ENCODE measurements at places on chromosomes 16 and 17. TPM values are rescaled to one million over a fixed set of nuclear protein-coding genes. Genes with fewer than 3 reads are reported as not detected.

Gene NDEL1
- 50.5 TPM for polyA plus RNA-seq

Gene GRIN2A
- polyA plus RNA-seq: 7.5 TPM

DNA sequence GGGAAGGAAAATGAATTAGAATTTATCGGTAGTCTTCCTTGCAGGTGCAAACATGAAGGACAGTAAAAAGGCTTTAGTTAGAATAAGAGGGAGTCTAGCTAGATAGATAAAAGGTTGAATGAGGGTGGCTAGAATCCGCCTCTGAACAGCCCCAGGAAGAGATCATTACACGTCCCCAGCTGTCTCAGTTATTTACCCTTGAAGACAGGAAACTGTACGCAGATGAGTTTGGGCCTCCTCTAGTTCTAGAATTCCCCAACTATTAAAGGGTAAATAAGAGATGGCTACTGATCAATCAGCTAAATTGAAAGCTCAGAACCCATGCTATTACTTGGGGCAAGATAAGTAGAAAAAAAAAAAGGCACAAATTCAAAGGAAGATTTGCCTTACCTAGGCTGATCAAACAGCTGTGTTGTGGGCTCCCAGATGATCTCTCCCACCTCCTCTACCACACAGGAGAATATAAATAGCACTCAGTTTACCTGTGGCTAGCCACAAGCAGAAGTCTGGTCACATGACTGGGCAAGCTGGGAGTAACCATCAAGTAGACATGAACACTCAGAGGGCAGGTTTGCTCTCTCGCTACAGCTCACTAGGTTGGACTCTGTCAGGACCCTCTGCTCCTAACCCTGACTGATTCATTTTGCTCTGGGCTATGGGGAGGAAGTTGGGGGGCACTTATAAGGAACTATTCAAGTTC is 17.0 kb downstream of the FAM117A start:
- no peak for DNase-seq

Gene FAM20A
- 19.2 TPM for polyA plus RNA-seq

- no peak for DNase-seq
Measured at GRCh38 chr16:9797306-9797705, 384.9 kb downstream of the GRIN2A start.

Gene OTOA
- polyA plus RNA-seq: 0.09 TPM

Gene SKAP1
- 9.0 TPM for polyA plus RNA-seq

DNA sequence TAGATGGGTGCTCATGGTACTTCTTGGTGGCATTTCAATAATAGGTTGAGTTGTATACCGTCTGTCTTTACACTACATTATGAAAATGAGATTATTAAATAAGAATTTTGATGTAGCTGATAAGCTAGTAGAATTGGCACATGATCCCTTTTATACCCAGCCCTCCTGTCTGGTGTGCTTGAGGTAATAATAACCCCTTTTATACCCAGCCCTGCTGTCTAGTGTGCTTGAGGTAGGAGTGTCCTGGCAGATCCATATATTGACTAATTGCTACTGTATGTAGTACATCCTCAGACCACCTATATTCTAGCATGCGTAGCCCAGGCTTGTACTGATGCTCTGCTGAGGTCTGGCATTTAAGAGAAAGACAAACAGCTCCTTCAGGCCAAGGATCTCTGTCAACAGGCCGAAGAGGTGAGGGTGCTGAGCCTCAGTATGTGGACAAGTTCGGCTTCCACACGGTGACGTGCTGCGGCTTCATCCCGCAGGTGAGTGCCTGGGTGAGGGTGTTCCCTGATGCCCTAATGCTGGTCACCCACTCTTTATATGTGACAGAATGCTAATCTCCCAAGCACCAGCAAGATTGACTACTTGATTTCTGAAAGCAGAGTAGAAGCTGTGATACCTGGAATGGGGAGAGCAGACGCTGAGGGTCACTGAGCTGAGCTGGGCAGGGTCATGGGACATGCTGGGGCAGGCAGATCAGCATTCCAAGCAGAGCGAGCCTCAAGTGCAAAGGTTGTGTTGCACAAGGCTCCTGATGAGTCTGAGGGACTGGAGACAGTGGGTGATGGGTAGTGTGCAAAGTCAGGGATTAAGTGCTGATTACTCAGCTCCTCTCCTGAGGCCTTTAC is 5.7 kb downstream of the FN3K start:
- no peak for DNase-seq

Gene HCRT
- not detected for polyA plus RNA-seq

DNA sequence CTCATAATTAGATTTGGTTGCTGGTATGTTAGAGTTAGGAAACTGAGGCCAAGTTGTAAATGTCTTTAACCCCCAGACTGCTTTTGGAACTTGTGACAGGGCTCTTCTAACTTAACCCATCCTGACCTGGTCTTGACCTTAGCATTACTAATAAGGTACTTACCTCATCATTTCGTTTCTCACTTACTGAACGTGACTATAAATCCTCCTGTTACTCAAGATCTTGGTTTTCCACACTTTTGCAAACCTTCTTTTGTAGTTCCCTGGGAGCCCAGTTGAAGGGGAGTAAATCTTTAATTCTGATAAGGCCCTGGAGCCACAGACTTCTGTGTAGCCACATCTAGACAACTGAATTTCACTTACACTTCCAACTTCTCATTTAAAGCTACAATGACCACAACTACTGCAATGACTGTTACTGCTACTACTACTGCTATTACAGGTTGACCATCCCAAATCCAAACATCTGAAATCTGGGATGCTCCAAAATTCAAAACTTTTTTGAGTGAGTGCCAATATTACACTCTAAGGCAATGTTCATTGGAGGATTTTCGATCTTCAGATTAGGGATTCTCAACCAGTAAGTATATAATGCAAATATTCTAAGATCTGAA is 248.8 kb upstream of the TBX2 start:
- DNase-seq: no peak

Gene SLC5A10
- polyA plus RNA-seq: 0.43 TPM

Gene RBL2
- polyA plus RNA-seq: 112 TPM

- no peak for DNase-seq
Measured at GRCh38 chr17:43212641-43213490, 1.2 kb downstream of the TMEM106A start.

Gene KIF19
- polyA plus RNA-seq: 0.50 TPM

DNA sequence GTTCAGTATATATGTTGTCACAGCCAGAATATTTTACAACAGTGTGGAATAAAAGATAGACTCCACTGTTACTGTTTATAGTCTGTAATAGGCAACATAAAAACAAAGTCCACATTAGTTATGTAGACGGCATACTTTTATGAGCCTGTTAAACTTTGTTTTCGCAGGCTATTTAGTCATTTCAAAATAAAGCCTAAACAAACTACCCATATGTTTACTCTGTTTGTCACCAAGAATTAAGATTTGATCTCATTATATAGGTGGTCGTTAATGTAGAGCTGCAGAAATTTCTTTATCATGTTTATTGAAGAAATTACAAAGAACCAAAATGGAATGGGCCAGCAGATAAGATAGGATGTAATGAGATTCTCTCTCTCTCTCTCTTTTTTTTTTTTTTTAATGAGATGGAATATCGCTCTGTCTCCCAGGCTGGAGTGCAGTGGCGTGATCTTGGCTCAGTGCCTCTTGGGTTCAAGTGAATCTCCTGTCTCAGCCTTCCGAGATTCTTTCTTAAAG is 943.8 kb upstream of the SOX9 start:
- DNase-seq: no peak

Gene ITGAX
- polyA plus RNA-seq: 0.83 TPM

Gene SDR42E2
- 0.23 TPM for polyA plus RNA-seq

GRCh38 chr17:73359987-73360410 is 48.2 kb upstream of the CDC42EP4 start:
- no peak for DNase-seq

Gene CFAP20
- polyA plus RNA-seq: 69.1 TPM

GRCh38 chr16:57413733-57414132 is 9.2 kb downstream of the CCL17 start:
- no peak for DNase-seq

GRCh38 chr16:3508736-3509135 is 7.9 kb downstream of the CLUAP1 start:
- DNase-seq: no peak

Gene POLDIP2
- polyA plus RNA-seq: 102 TPM

DNA sequence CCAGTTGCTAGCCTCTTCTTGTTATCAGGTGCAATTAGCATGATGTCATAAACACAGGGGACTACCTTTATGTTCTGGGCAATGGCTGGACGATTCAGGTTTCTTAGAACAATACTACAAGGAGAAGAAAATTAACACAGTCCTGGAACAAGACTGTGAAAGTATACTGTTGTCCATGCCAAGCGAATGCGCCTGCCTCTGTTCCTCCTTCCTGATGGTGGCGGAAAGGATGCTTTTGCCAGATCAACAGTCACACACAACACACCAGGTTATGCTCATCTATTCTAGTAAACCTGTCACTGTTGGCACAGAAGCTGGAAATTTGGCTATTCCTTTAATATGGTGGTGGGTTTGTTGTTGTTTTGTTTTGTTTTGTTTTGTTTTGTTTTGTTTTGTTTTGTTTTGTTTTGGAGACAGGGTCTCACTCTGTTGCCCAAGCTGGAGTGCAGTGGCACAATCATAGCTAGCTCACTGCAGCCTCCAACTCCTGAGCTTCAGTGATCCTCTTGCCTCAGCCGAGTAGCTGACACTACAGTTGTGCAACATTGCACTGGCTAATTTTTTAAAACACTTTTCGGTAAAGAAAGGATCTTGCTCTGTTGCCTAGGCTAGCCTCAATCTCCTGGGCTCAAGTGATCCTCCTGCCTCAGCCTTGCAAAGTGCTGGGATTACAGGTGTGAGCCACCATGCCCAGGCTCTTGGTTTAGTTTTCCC is 3.1 kb upstream of the CD300LD start:
- DNase-seq: no peak

DNA sequence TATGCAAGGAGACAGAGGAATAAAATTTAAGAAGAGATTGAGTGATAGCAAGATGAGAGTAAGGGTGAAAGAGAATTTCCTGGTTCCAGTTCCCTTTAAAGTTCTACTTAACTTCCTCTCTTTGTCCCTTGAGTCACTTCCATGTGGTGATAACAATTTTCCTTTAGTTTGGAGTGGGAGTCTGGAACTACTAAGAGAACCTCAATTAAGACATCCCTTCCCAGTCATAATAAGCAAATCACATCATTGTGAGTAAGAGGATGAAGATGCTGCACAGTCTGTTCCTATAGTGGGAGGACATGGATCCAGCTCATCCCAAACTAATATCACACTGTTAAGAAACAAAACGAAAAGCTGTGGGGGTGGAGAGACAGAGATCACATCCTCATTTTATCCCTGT is 24.4 kb downstream of the TBX21 start:
- DNase-seq: no peak

DNA sequence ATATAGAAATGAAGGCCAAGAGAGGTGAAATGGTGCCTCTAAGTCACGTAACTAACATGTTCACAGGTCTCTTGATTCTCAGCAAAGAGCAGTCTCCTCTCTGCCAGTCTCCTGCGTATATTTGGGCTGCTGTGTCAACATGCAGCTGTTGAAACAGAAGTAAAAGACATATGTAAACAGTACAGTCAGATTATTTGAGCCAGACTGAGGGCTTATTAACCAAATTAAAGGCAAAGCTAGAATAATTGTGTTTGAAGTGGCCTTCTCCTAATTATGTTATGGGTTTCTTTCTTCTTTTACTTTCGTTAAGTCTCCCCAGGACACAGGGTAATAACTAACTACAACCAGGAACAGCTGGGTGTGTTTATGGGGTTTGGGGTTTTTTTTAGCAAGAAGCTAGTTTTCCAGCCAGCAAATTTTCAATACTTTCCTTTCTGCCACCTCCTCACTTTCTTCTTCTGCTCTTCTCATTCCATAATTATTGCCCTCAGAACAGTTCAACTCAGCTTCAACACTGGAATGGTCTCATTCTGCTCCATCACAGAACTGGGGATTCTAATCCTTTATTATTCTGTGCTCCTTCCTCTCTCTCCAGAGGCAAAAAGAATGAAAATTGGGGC is 18.4 kb downstream of the G6PC1 start:
- no peak for DNase-seq

GRCh38 chr17:65231662-65232335 is 94.6 kb downstream of the RGS9 start:
- DNase-seq: peak; percentile 45

GRCh38 chr17:76408037-76408849 is 23.8 kb downstream of the SPHK1 start:
- DNase-seq: no peak

Gene ZP2
- 0.16 TPM for polyA plus RNA-seq

GRCh38 chr17:82384730-82385481 is 13.3 kb downstream of the UTS2R start:
- DNase-seq: no peak

GRCh38 chr16:69500496-69500895 is 65.3 kb upstream of the NFAT5 start:
- no peak for DNase-seq

Gene DHRS7C
- not detected for polyA plus RNA-seq

Gene CD300LF
- 0.19 TPM for polyA plus RNA-seq

GRCh38 chr17:3846437-3847164 is 555 bp upstream of the NCBP3 start:
- no peak for DNase-seq

Gene GP1BA
- 2.1 TPM for polyA plus RNA-seq

DNA sequence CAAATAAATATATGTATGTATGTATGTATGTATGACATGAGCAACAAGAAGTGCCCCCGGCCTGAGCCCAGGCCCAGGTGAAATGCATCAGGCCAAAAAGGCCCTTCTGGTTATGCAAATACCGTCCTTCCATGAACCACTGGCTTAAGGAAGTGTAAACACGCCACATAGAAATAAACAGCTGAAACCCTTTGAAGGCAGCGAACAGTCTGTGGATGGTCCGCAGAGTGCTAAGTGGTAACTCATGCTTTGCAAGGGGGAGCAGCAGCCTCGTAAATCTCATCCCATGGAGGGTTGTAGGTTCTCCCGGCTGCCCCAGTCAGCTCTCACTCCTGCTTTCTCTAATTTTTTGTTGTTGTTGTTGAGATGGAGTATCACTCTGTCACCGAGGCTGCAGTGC is 36.7 kb downstream of the COTL1 start:
- DNase-seq: peak; percentile 61

- no peak for DNase-seq
Measured at GRCh38 chr16:66025751-66026150, 340.7 kb upstream of the CDH5 start.

DNA sequence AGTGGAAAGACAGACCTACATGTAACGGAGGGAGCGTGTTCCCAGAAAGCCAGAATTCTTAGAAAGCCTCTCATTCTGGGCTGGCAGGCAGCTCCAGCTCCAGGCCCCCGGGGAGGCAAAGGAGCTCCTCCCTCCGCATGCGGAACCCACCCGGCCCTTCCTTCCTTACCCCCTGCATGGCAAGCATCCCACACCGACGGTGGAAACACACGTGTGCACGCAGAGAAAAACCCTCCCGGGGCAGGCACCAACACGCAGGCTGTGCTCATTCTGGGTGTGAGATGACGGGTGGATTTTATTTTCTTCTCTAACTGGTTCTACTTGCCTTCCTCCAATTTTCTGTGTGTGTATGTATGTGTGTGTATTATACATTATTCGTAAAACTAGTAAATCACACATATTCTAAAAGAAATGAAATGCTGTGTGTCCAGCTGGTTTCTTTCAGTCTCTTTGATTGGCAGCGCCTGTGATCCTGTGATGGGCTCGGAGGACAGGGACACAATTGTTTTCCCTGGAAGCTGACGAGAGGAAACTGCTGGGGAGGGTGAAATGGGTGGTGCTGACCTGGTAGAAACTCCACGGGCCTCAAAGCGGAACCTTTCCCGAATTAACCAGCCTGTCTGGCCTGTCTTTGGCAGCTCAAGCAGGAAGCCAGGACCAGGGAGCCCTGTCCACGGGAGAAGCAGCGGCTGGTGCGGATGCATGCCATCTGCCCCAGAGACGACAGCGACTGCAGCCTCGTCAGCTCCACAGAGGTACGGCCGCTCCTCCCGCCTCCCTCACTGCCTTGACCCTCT is 22.2 kb downstream of the CARD14 start:
- no peak for DNase-seq

Gene CDRT15
- 0.61 TPM for polyA plus RNA-seq

Data from renal pelvis (tissue), 12 donors.